Calu3 (cell line): ENCODE measurements at places on chromosomes 12 and 14.

GRCh38 chr14:61618448-61618847 lies 76.9 kb upstream of the HIF1A start:
- DNase-seq, result no peak

GRCh38 chr12:3362737-3363136 lies 128.3 kb upstream of the PRMT8 start:
- DNase-seq, result no peak

DNA sequence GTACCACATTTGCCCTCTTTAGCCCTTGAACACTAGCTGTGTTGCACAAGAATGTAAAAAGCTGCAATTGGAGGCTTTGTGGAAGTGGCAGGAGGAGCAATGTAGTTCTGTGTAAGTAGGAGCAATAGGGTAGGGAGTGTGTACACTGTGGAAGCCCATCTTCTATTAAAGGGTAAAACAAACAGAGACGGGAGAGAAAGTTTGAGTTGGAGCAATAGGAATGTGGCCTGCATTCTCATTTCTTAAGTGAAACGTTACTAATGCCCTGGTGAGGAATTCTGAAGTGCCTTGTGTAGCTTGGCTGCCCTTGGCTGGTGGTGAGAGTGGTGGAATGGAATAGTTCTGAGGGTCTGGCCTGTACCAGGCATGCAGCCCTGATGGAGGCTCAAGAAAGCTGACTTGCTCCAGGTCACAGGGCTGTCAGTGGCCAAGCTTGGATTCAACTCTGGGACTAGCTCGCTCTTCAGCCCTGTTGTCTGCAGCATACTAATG lies 38.8 kb upstream of the ATP23 start:
- no peak for DNase-seq

GRCh38 chr12:2691345-2692071 lies 103.3 kb upstream of the FKBP4 start:
- no peak for DNase-seq

DNA sequence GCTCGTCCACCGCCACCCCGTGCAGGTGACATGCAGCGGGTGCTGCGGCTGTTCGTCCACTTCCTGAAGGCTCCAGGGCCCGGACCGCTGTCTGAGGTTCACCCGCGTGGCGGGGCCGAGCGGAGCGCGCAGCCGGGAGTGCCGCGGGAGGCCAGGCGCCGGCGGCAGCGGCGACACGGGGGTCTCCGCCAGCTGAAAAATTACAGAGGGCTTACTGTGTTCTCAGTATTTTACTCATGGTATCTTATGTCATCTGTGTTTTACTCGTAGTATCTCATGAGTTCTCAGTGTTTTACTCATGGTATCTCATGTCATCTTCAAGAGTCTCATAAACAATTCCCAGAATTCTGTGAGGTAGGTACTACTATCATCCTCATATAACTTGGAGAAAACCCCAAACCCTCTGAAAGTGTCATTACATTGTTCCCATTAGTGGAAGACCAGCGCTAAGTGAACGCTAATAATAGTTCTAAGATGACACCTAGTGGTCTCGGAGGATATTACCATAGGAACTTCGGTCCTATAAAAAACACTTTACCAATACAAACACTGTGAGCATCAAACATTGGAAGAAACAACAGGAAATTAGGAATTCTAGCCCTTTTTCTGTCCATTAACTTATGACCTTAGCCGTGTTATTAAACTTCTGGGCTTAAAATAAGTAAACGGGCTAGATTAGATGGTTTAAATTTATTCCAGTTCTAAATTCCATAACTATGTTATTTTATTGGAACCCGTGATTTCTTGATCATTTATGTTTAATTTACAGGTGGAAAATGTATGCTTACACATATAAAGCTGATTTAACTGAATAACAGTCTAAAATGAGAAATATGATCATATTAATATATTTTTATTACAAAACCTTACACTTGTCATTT lies 32.4 kb downstream of the AK7 start:
- DNase-seq, result peak; percentile 41

DNA sequence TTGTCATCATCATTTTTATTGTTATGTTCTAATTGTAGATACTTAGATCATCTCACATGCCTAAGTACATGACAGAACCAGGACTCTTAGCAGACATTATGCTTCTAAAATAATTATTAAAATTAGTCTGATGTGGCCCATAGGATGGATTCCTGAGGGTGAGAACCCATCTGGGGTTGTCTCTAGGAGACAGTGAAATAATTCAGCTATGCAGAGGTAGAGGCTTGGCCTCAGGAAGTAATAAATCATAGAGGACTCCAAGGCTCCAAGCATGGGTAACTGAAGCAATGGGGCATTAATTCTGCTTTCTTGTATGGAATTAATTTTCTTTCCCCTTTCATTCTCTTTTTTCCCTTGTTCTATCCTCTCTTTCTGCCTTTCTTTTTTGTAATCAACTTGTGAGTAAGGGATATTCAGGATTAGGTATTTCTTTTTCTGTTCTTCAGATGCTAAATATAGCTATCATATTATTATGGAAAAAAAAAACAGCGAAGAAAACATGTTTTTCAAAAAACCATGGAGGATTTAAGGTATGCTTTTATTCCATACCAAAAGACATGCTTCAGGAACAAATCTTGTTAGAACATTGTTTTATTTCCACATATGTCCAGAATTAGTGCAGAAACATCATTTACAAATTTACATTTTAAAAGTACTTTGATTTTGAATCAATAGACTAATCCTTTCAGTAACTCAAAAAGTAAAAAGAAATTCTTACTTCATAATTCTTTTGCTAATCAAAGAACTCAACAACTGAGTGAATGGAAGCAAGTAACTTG lies 263.2 kb downstream of the TRHDE start:
- no peak for DNase-seq

- DNase-seq, result no peak
Observed at GRCh38 chr14:93946541-93947090, 19.5 kb downstream of the FAM181A start.

- no peak for DNase-seq
Observed at GRCh38 chr12:113413488-113413939, 8.7 kb upstream of the SDSL start.

- DNase-seq, result no peak
Observed at GRCh38 chr14:77037938-77038568, 9.5 kb upstream of the IRF2BPL start.

DNA sequence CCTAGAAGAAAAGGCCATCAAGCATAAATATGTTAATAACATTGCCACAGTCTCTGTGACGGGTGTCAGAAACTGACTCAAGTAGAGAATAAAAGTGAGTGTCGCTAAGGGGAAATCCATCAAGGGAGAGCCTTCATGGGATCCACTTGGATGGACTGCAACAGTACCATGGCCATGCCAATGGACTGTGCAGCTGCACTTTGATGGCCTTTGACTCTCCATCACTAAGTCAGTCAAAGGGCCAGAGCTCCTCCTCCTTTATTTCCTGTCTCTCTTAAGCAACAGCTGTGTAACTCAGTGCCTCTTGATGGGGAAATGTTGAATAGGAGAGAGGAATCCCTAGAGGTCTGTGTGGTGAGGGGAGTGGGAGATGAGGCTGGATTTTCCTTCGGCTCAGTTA lies 335.2 kb downstream of the BMP4 start:
- no peak for DNase-seq

DNA sequence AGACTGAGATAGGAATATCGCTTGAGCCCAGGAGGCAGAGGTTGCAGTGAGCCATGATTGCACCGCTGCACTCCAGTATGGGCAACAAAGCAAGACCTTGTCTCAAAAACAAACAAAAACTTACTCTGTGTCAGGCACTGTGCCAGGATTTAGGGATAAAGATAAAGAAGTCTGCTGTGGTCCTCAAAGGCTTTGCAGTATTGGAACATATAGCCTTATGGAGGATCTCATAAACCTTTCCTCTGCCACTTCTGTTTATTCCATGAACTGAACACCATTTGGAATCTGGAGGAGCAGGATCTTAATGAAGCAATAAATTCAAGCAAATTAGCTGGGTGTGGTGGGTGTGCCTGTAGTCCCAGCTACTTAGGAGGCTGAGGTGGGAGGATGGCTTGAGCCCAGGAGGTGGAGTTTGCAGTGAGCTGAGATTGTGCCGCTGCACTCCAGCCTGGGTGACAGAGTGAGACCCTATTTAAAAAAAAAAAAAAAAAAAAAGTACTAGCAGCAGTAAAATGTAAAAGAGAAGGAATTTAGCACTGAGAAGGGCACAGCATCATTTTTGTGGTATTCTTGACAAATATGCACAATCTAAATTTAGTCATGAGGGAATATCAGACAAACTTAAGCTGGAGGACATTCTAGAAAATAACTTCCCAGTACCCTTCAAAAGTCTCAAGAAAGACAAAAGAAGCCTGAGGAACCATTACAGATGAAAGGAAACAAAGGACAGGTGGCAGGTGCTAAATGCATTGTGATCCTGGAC lies 27.1 kb downstream of the BMAL2 start:
- DNase-seq, result no peak

DNA sequence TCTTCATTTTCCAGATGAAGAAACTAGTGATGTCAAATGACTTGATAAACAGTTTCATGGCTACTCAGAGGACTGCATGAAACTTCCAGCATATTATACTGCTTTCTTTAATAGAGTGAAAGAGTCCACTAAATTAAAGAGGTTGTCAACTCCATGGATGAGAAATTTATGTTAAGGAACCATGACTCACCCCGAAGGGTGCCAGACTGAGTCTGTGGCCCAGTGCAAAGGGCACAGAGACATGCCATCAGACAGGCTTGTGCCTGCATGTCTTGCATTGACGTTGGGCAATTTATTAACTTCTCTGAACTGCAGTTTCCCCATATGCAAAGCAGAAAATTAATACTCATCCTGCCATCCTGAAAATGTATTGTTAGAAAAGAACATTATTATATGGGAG lies 382.4 kb downstream of the APAF1 start:
- peak; percentile 36 for DNase-seq

DNA sequence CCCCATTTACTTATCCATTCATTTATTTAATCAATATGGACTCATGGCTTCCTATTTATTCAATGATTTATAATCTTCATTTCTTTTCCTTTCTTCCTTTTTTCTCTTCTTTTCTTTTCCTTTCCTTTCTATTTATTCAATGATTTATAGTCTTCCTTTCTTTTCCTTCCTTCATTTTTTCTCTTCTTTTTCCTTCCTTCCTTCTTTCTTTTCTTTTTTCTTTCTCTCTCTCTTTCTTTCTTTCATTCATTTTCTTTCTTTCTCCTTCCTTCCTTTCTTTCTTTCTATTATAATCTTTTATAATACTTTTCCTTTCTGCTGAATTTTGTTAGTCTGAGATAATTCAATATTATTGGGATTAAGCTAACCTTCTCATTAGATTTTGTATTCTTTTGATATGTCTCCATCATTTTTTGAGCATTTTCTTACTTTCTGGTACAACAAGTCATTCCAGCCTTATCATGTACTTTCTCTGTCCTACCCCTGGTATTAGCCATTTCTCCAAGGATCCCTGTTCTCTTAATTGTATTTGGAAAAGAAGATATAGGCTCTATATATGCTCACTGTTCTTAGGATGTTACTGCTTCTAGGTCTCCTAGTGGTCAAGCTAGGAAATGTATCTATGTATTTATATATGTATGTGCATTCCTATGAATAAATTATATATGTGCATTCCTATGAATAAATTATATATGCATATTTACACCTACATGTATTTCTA lies 12.1 kb downstream of the LACRT start:
- DNase-seq, result no peak

- no peak for DNase-seq
Observed at GRCh38 chr12:112017041-112017440, 3.8 kb downstream of the ERP29 start.

DNA sequence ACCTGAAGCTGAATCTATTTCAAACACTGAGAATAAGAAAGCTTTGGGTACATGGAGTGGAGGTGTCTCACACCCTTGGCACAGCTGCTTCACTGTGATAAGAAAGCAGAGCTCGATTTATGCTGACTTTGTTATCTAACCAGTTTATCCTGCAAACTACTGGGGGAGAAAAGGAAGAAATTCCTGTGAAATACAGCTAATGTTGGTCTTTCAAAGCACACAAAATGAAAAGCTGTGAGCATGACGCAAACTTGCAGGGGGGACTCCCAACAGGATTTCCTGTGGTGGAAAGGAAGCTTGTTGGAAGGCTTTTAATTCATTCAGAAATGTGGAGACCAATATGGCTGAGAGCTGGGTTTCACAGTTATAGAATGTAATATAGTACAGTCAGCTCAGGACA lies 53.4 kb downstream of the SRGAP1 start:
- no peak for DNase-seq

DNA sequence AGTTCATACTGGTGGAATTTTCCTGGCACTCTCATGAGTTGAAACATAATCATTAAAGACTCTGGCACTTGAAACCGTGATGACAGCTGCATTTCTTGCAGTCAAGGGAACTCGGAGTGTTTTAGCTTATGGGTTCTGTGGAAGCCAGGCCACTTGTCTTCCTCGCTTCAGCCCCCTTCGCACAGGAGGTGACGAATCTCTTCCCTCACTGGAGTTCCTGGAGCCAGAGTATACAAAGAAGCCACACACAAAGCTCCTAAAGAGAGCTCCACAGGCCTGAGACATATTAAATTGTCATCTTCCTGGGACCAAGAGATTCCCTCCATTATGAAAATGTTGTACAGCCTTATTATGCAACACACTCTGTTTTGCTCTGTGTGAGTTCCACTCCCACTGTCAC lies 964.1 kb downstream of the TMEM121 start:
- DNase-seq, result no peak

- no peak for DNase-seq
Observed at GRCh38 chr12:88175544-88175943, 33.4 kb downstream of the TMTC3 start.

DNA sequence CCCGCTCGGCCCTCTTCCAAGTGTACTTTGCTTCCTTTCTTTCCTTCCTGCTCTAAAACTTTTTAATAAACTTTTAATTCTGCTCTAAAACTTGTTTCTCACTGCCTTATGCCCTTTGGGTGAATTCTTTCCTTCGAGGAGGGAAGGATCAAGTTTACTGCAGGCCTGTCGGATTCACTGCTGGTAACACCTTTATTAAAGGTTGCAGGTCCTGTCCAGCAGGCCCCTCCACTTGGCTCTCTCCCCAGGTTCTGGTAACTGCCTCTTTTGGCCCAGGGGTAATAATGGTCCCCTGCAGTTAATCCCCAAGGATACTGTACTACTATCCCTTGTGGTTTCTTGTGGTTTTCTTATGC lies 152.7 kb upstream of the EEA1 start:
- no peak for DNase-seq

DNA sequence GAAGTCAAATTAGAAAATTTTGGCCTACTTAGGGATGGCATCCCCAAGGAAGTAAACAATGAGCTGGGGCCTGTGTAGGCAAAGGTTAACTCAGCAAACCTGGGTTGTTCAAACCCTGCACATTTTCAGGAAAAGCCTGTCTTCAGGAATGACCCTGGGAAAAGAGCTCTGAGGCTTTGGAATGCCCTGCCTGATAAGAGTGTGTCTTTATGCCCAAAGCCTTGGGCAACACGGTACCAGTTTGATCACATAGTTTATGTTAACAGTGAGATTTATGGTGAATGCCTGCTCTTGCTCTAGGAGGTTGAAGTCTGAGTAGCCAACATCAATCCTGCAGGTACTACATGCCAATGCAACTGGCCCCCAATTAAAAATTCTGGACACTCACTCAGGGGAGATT lies 28.2 kb upstream of the STAB2 start:
- no peak for DNase-seq

GRCh38 chr12:25151476-25151875 lies 43.5 kb downstream of the DNAI7 start:
- DNase-seq, result peak; percentile 7

GRCh38 chr14:72471346-72471745 lies 422.6 kb downstream of the DPF3 start:
- no peak for DNase-seq
